Trophoblast cell (in vitro differentiated cells and primary cell): ENCODE measurements at places on chromosomes 2 and 18.
A peak's percentile ranks its signal among the peaks of the same experiment; 100 is the strongest.

GRCh38 chr2:234257859-234258561, 207.5 kb downstream of the SPP2 start:
- DNase-seq = peak; percentile 88
- no peaks in the 10 kb centered on the region for H3K36me3 ChIP-seq
- peak overlapping the region; percentile 23 for H3K27ac ChIP-seq
- H3K4me1 ChIP-seq = peaks cover 9% of the 10 kb centered on the region
- H3K27me3 ChIP-seq = no peaks in the 10 kb centered on the region

DNA sequence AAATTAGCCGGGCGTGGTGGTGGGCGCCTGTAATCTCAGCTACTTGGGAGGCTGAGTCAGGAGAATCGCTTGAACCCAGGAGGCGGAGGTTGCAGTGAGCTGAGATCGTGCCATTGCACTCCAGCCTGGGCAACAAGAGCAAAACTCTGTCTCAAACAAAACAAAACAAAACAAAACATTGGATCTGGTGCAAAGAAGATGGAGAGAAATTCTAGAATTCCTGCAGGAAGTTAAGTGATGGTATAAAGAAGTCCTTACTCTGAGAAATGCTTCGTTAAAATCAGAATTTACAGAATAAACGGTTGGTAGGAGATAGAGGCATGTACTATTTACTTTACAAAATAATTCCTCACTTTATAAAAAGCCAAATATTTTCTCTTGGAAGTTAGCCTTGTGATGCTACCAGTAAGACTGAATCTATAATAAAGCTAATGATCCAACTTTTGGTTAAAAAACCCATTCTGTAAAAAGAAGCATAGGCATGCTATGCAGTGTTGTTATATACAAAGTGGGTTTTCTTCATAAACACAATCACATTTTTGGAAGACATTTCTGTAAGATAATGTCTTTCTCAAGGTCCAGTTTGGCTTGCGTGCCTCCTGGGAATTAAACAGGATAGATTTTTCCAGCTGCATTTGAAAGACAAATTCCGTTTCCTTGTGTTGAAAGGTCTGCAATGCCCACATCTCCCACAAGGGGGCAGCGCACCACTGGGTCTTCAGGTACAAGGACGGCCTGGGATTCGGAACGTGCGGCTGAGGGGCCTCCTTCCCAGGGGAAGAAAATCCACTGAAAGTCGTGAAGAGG, 35.6 kb upstream of the PNO1 start:
- H3K27ac ChIP-seq = no peak overlapping the region
- no peak overlapping the region for H3K4me3 ChIP-seq
- H3K4me1 ChIP-seq = peaks cover 3% of the 10 kb centered on the region
- H3K36me3 ChIP-seq = no peaks in the 10 kb centered on the region

DNA sequence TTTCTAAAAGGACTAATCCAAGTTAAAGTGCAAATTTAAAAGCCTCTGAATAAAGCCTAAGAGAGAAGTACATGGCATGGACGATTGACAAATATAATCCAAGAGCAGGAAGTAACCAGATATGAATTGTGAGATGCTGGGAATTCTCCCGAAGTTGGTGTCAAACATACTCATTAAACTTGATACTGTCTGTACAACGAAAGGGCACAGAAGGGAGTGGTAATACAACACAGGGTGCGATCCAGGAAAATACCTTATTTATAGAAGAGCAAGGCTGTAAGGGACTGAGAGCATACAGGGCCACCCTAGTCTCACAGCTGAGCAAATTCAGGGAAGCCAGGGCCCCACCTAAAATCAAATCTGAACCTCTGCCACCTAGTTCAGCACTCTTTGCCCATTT, 41.6 kb downstream of the SEMA4F start:
- H3K36me3 ChIP-seq = no peaks in the 10 kb centered on the region
- no peak for DNase-seq
- no peak overlapping the region for H3K4me3 ChIP-seq
- no peak overlapping the region for H3K27ac ChIP-seq
- H3K4me1 ChIP-seq = no peaks in the 10 kb centered on the region
- no peaks in the 10 kb centered on the region for H3K27me3 ChIP-seq

DNA sequence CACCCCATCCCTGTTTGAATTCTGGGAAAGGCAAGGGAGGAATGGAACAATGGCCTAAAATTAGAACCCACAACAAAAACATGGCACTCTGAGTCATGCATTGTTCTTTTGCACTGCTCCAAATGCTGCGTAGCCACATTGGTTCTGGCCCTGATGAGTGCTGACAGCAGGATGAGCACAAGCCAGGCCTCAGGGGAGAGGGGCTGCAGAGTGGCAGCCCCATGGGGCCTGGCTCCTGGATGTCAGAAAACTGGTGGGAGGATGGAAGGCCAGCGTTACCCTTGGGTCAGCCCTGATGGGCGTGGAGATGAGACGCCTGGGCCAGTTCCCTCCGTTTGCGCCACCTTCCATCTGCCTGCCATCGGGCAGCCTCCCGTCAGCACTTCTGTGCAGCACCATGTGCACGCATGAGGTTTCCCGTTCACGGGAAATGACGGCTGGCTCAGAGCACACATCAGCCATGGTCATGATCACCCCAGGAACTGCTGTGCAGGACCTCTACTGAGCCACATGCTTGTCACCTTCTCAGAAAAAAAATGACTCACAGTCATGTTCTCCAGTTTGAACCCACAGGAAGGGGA, 65.6 kb downstream of the CYP26B1 start:
- no peak overlapping the region for H3K4me3 ChIP-seq
- no peaks in the 10 kb centered on the region for H3K27me3 ChIP-seq
- DNase-seq = no peak
- H3K4me1 ChIP-seq = peaks cover 5% of the 10 kb centered on the region

- no peaks in the 10 kb centered on the region for H3K36me3 ChIP-seq
- H3K27ac ChIP-seq = no peak overlapping the region
- H3K27me3 ChIP-seq = no peaks in the 10 kb centered on the region
- H3K4me3 ChIP-seq = no peak overlapping the region
- H3K4me1 ChIP-seq = no peaks in the 10 kb centered on the region
Measured at GRCh38 chr2:106995556-106995955, 109.6 kb upstream of the ST6GAL2 start.

DNA sequence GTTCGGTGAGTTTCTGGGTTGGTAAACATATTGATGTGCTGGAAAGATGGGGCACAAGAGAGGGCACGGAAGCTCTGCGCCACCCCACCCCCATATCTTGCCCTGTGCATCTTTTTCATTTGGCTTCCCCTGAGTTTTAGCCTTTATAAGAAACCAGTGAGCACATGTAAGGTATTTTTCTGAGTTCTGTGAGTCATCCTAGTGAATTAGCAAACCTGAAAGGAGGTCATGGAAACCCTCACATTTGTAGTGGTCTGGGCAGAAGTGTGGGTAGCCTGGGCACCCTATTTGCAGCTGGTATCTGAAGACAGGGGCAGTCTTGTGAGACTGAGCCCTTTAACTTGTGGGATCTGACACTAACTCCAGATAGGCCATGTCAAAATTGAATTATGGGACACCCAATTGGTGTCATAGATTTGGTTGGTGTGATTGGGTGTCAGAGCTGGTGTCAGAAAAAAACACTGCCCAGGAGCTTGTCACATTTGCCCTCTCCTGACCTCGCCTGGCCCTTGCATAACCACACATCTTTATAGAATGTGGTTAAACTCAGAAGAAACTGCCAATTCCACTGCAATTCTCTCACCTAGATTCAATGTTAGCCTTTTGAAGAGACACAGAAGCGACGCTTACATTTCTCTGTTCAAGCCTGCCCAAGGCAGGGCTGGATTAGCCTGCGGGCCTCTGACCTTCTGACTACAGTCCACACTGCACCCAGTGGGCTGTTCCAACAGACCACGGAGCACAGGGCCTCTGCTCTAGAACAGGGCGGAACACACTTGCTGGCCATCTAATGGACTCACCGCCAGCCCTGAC, 12.0 kb upstream of the GALM start:
- no peak overlapping the region for H3K27ac ChIP-seq
- H3K4me1 ChIP-seq = peaks cover 2% of the 10 kb centered on the region

DNA sequence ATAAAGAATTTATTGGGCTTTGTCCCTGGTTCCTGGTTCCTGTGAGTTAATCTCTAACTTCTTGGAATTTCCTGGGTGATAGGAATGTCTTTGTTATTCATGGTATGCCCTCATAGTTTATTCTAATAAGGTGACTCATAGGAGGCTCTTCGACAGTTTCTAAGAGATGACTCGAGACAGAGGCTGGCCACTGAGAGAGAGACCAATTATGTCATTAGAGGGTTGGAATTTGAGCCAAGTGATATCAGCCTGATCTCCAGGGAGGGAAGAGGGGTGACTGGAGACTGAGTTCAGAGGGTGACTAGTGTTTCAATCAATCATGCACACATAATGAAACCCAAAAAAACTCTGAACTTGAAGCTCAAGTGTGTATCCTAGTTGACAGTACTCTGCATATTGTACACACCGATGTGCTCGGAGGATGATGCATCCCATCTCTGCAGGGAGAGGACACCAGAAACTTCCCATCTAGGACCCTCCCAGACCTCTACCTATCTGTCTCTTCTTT, 185.7 kb downstream of the MTCL1 start:
- no peaks in the 10 kb centered on the region for H3K27me3 ChIP-seq
- peak; percentile 77 for DNase-seq
- peak overlapping the region; percentile 58 for H3K27ac ChIP-seq
- H3K36me3 ChIP-seq = no peaks in the 10 kb centered on the region
- H3K4me3 ChIP-seq = no peak overlapping the region

DNA sequence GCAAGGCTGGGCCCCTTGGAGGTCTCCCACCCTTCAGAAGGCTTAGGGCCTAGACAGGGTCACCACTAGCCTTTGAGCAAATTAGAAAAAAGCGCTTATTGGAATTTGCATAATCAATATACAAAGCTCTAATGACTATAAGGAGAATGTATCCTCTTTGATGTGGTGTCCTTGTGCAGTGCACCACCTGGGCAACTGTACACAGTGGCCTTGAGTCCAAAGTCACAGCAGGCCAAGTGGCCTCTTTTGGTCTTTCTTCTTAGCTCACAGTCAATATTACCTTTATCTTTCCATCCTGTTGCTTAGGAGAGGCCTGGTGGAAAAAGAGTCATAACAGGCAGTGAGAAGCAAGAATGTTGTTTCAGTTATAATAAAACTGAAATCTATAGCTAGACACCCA, 19.7 kb upstream of the ST3GAL5 start:
- H3K27ac ChIP-seq = no peak overlapping the region
- no peaks in the 10 kb centered on the region for H3K4me1 ChIP-seq
- no peak for DNase-seq
- H3K36me3 ChIP-seq = no peaks in the 10 kb centered on the region

DNA sequence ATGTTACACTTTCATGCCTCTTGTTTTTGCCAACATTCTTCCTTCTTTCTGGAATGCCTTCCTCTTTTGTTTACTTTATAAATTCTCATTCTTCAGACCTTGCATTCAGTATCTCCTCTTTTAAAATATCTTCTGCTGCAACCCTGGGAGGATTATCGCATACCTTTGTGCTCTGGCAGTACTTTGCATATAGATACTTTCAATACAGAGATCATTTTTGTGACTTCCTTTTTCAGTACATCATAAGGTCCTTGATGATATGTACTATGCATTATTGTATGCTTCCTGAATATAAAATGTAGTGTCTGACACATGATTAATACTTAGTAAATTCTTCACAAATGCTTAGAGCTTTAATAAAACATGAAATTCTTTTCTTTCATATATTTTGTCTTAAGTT, 538.7 kb downstream of the TRIB2 start:
- no peak overlapping the region for H3K4me3 ChIP-seq
- no peaks in the 10 kb centered on the region for H3K27me3 ChIP-seq
- H3K27ac ChIP-seq = no peak overlapping the region
- H3K36me3 ChIP-seq = no peaks in the 10 kb centered on the region
- no peak for DNase-seq

- H3K4me3 ChIP-seq = no peak overlapping the region
- H3K4me1 ChIP-seq = peaks cover 3% of the 10 kb centered on the region
- no peaks in the 10 kb centered on the region for H3K27me3 ChIP-seq
- no peak overlapping the region for H3K27ac ChIP-seq
- no peaks in the 10 kb centered on the region for H3K36me3 ChIP-seq
- no peak for DNase-seq
Measured at GRCh38 chr2:61816480-61817355, 37.1 kb downstream of the FAM161A start.

DNA sequence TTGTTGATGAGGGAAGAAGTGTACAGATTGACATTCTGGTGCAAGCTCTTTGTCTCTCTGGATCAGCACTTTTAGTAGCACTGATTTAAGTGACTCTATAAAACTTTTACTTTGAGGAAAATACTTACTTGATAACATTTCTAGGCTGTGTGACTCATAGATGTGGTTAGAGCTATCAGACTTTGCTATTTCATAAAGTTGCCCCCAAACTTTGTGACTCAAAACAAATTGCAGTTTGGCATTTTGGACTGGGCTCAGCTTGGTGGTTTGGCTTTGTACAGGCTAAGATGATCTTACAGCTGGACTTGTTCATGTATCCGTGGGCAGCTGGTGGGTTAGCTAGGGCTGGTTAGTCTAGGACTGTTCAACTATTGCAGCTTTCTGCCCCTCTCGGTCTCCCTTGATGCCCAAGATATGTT, 42.1 kb upstream of the GLS start:
- peak overlapping the region; percentile 30 for H3K27ac ChIP-seq
- no peaks in the 10 kb centered on the region for H3K27me3 ChIP-seq
- no peak overlapping the region for H3K4me3 ChIP-seq
- peaks cover 7% of the 10 kb centered on the region for H3K4me1 ChIP-seq

GRCh38 chr2:127012868-127013267, 94.1 kb downstream of the BIN1 start:
- H3K27ac ChIP-seq = no peak overlapping the region
- no peaks in the 10 kb centered on the region for H3K27me3 ChIP-seq
- no peaks in the 10 kb centered on the region for H3K36me3 ChIP-seq
- peaks cover 3% of the 10 kb centered on the region for H3K4me1 ChIP-seq

DNA sequence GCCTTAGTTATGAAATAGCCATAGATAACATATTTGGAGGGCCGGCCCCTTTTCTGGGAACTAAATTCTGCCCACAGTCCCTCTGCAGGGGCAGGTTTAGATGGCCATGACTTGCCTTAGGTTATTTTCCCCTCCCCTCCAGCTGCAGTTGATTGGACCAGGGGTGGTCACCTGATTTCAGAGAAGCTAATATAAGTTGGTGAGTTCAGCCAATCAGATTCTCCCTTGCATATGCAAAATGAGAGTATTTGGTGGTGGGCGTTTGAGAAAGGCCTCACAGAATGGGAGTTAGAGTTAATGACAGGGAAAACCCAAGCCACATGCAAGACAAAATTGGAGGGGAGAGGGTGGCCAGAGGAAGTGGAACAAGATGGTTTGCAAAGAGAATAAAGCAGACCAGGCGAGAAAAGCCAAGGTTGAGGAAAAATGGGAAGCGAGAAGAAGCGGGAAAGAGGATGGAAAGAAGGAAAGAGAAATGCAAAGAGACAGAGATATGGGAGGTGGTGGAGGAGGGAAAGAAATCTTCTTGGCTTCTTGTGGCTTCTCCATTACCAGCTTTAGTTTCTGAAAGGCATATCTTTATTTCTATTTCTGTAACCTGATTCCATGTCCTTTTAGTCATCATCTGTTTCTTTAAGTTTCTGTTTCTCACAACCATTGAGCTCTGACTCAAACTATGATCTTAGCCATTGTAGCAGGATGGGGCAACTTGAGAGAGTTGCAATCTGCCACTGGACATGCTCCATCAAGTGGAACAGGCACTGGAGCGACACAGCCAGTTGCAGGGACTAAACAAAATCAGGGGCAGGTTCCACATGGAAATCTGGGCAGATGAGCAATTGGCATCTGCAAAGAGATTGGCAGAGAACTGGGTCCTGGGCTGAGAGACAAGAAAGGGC, 108.1 kb upstream of the SIX3 start:
- no peak for DNase-seq
- no peak overlapping the region for H3K27ac ChIP-seq
- no peak overlapping the region for H3K4me3 ChIP-seq
- no peaks in the 10 kb centered on the region for H3K36me3 ChIP-seq
- H3K27me3 ChIP-seq = no peaks in the 10 kb centered on the region
- H3K4me1 ChIP-seq = no peaks in the 10 kb centered on the region

GRCh38 chr2:118106926-118107325, 18.7 kb downstream of the INSIG2 start:
- no peak overlapping the region for H3K27ac ChIP-seq
- no peaks in the 10 kb centered on the region for H3K27me3 ChIP-seq
- peaks cover 3% of the 10 kb centered on the region for H3K36me3 ChIP-seq
- no peaks in the 10 kb centered on the region for H3K4me1 ChIP-seq
- no peak for DNase-seq
